ENCODE measurements at places on chromosomes 7 and 10. TPM values are rescaled to one million over a fixed set of nuclear protein-coding genes. Genes with fewer than 3 reads are reported as not detected.

GRCh38 chr7:36441344-36442022 lies 51.8 kb downstream of the ANLN start:
- no peak for DNase-seq

DNA sequence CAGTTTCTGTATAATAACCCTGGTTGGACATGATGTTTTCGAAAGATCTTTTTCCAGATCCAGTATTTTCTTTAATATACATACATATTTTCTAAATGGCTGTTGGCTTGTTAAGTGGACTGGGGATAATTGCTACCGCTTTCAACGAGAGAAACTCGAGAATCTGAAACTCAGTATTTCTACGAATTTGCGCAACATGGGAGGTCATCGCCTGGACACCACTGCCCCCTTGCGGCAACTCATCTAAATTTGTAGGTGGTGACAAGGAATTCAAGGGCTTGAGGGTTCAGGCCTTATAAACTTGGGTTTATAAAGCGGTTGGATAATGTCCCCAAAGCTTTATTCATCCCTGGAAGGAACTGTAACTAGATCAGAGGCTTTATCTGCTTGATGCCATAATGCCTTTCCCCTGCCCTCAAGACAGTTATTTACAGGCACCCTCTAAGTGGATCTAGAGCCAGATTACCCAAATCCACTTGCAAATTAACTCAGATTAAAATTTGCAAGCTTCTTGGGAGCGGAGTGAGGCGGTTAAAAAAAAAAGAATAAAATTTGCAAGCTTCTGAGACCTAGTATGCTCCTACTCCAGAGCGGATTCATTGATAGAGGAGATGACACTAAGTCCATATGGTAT lies 21.3 kb upstream of the KCNK18 start:
- DNase-seq: peak; percentile 64

DNA sequence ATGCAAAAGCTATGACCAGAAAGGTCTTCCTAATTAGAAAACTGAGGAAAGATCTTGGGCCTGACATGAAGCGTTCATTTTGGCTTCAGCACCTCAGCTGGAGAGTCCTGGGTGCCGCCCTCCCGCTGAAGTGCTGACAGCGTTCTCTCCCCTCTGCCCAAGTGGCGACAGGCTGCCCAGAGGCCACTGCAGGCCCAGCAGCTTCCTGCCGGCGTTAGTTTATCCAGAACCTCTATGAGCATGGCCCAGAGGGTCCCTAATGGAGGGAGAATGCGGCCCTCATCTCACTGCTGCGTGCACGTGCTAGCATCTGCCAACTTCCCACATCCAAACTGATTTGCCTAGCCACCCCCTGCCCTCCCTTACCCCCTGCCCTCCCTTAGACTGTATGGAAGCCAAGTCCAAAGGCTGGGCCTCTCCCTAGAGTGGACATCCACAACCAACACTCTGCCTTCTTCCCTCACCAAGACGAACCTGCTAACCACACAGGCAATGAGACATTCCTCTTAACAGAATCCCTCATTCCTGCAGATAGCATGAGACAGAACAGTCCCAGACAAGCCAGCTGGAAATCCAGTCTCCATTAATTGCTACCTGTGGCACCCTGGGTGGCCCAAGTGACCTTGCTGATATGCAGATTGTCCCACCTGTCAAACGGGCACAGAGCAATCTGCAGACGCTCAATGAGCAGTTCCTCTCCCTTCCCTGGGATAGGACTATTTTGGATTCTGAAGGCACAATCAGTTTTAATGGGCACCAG lies 108.4 kb downstream of the C10orf90 start:
- DNase-seq: no peak

GRCh38 chr7:88310956-88311674 lies 4.4 kb upstream of the STEAP4 start:
- DNase-seq: no peak

The ELMO1 gene
- 36.3 TPM for total RNA-seq

DNA sequence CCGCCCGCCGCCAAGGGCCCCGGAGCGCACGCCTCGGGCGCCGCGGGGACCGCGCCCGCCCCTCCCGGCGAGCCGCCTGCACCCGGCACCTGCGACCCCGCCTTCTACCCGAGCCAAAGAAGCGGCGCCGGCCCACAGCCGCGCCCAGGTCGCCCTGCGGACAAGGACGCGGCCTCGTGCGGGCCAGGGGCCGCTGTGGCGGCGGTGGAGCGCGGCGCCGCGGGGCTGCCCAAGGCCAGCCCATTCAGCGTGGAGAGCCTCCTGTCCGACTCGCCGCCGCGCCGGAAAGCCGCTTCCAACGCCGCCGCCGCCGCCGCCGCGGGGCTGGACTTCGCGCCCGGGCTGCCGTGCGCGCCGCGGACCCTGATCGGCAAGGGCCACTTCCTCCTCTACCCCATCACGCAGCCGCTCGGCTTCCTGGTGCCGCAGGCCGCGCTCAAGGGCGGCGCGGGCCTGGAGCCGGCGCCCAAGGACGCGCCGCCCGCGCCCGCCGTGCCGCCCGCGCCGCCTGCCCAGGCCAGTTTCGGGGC lies 3.5 kb downstream of the UNCX start:
- DNase-seq: no peak

The MALSU1 gene
- total RNA-seq: 148 TPM

DNA sequence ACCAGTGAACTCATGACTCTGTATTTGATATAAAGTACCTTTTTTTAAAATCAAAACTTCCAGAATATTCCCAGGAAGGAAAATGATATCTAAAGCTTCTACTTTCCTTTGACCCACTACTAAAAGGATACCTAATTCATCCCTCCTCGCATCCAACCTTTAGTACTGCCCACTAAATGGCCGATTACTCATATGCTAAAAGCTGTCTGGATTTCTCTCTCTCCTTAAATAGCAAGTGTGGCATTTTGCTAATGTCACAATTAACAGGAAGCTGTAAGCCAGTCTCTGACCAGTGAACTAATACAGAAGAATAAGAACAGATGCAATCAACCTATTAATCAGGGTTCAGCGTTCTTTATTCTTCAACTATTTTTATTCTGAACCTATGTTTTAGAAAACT lies 59.0 kb downstream of the DNAJB9 start:
- no peak for DNase-seq

The LIPJ gene
- total RNA-seq: not detected

DNA sequence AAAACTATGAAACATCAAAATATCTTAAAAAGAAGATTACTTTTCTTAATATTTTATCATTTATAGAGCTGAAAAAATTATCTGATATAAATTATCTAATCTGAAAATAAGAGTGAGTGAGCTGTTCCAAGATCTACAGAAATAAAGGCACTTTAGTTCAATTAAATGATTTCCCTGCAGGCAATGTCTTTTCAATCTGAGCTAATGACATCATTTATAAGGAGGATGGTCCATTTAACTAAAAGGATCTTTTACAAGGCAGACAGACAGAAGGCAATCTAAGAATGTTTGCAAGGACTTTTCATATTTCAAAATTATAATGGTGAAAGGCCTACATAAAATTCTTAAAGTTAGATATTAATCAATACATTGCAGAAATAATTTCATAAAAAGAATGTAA lies 71.8 kb downstream of the SKAP2 start:
- no peak for DNase-seq

DNA sequence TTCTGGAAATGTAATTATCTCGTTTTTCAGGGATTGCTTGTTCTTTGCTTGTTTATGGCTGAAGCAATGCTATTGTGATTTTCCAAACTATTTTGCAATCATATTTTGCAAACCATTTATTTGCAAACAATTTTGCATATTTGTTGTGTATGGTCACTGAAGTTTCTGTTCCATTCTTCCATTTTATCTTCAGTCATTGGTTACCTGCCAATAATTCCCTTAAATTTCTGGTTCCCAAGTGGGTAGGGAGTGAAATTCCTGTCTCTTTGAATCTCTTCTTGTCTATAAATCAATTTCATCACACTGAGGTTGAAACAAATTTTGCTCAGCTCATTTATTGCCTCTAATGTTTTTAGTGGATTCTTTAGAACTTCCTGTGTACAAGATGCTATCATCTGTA lies 401.7 kb upstream of the VWC2 start:
- no peak for DNase-seq

DNA sequence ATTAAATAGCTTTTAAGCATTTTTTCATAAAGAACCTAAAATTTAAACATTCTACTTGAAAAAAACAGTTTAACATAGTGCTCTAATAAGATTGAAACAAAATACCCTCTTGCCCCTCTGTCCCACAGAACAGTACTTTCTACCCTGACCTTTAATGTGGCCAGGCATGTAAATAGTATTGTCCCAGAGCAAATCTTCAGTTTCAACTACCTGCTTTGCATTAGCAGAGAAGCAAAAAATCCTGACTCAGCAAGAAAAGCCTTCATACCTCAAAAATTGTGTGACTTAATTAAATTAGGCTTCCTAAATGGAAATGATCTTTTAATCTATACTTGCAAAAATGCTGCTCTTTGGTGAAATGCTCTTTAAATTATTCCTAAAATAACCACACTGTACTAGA lies 237.4 kb upstream of the AOAH start:
- no peak for DNase-seq

DNA sequence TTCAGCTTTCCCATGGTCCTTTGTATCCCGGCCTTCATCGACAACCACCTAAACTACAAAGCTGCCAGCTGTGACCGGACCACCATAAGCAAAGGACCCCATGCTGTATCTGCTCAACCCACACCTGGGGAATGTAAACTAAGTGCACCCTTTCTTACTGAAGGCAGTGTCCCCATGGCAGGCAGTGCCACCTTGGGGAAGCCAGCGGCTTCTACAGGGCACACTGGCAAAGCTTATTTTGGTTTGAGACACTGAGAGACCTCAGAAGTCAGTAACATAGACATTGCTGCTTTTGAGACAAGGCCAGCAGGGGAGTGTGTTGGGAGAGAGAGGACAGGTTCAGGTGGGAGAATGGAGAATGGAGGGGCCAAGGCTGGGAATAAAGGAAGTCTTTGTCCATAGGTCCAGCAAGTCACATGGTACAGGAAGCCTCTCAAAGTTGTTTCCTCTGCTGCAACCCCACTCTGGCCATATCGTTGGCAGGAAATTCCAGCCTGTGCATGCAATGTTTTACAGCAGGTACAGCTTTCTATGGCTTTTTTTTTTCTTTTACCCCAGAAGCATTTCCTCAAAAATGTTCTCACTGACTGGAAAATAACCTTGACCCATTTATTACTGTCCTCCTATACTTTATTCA lies 85.9 kb upstream of the NPVF start:
- no peak for DNase-seq

Data from M059J (cell line).